CMK (cell line): ENCODE measurements at places on chromosomes 2 and 18.

DNA sequence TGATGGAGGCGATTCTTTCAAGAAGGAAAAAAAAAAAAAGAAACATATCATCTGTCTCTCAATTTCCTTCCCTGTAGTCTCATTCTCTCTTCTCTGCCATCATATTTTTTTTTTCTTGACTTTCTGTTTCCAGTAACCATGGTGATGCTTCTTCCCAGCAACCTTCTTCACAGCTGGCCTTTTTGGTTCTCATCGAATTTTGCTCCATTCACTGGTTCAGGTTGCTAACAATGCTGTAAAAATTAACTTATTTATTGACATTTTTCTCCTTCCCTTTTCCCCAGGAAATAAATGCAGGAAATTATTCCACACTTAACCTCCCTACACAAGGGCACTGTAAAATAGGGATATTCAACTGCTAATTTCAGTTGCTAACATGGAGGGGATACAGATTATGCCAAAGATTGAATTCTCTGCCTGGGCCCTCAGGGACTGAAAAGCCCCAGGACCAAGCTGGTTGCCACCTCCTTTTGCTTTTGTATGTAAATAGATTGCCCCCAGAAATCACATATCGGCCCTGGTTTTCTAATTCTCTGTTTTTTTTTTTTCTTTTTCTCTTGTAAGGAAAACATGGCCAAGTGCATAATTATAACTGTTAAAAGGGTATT lies 154.7 kb downstream of the MAP2 start:
- DNase-seq, result no peak

- no peak for DNase-seq
Observed at GRCh38 chr2:10059552-10060335, 16.4 kb downstream of the KLF11 start.

- no peak for DNase-seq
Observed at GRCh38 chr18:49768051-49768391, 45.3 kb downstream of the ACAA2 start.

DNA sequence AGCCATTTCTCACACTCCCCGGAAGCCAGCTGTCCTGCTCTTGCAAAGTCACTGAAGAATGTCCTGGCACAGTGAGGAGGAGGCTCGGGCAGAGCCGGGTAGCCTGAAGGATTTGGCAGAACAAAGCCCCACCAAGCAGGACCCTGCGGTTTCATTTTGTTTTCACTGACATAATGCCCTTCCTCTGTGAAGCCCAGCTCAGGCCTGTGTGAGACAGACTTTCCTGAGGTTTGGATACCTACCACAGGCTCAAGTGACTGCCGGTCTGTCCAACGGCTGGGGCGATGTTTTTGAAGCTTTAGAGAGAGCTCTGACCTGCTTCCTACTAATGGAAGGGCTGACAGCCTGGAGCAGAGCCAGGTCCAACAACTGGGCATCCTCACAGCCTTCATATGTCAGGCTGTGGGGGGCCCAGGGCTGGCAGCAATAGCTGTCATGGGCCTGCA lies 99.8 kb upstream of the FZD7 start:
- DNase-seq, result no peak

- no peak for DNase-seq
Observed at GRCh38 chr2:173087793-173088496, 12.3 kb downstream of the MAP3K20 start.

DNA sequence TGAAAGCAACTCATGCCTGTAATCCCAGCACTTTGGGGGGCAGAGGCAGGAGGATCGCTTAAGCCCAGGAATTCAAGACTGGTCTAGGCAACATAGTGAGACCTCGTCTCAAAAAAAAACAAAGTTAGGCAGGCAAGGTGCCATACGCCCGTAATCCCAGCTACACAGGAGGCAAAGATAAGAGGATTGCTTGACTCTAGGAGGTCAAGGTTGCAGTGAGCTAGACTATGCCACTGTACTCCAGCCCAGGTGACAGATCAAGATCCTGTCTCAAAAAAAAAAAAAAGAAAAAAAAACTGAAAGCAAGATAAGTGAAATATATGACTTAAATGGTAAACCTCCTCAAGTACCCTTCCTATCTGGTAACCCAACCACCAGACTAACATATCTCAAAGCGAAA lies 59.8 kb downstream of the USP34 start:
- no peak for DNase-seq

DNA sequence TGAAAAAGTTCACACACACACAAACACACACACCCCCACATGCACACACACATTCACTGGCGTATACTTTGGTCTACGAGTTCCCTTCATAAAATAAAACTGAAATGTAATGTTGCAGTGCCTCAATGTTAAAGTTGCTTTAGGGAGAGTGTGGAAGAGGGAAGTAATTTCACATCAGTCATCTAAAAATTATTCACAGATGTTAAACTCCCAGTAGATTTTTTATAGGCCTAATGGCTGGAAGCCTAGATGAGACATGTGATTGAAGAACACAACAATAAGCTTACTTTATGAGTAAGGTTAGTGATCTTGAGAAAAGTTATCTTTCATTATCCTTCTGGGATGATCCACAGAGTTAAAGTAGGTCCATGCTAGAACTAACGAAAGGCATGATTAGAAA lies 506.7 kb upstream of the CNTNAP5 start:
- no peak for DNase-seq

DNA sequence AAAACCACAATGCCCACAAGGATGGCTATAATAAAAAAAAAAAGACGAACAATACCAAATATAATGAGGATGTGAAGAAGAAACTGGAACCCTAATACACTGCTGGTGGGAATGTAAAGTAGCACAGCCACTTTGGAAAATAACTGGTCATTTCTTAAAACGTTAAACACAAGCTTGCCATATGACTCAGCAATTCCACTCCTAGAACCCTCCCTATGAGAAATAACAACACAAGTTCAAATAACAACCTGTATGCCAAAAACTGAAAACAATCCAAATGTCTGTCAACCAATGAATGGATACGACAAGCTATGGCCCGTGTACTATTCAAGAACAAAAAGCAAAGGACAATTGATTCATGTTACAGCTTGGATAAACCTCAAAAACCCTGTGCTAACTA lies 7.0 kb upstream of the ALPK2 start:
- no peak for DNase-seq

DNA sequence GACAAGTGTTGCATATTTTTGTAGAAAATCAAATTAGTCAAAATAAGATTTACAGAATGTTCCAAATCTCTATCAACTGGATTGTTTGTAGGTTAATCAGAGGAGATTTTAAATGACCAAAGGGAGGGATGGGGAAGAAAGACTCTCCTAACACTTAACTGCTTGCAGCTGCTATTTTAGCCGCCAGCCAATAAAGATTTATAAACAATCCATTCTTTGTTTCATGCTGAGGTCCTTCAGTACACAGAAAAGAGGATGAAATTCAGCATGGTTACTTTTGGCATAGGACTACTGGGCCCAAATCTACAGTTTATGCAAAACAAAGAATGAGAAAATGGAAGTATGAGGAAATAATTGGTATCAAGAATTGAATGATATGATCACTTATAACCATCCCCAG lies 86.4 kb upstream of the FN1 start:
- DNase-seq, result no peak

GRCh38 chr2:10619643-10620042 lies 70.1 kb downstream of the NOL10 start:
- DNase-seq, result no peak

DNA sequence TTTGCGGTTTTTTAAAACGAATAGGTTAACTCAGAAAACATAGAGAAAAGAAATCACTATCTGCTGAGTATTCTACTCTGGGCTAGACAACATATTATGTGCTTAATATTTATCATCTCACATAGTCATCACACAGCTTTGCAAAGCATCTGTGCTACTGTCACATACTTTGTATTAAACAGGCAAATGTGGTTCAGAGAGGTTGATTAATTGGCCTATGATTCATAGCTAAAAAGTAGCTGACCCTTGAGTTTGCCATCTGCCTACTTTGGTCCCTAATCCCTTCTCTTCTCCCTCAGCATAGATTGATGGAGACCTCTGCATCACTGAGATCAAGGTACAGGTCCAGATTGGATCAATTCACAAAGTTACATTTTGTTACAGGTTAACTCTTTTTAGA lies 21.4 kb downstream of the ANKRD30B start:
- DNase-seq, result no peak

DNA sequence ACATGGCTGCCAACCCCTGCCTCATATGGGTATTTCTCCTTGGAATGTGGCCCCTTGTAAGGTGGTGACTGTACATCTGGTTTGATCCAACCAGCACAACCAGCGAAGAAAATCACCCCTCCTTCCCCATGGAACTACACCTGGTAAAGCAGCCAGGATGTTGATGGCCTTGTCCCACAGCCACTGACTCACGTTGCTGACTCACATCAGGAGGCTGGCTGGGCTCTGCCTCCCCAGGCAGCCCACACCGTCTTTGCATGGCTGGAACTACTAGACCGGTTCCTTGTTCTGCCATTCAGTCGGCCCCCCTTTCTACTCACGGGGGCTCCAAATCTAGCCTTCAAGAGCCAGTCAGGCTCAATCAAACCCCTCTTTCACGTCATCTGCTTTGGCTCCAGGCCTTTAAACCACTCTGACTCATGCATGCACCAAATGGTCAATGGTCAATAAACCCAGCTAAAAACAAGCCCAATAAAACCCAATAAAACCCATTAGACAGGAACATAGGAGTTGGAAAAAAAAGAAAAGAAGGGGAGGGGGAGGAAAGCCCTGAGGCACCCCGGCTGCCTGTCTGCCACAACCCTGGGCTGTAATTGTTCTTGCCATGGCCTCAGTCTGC lies 114.8 kb downstream of the PLB1 start:
- no peak for DNase-seq
